ENCODE measurements at places on chromosomes 7 and 10. TPM values are rescaled to one million over a fixed set of nuclear protein-coding genes. Genes with fewer than 3 reads are reported as not detected.

Gene SPDYE2B
- not detected for total RNA-seq

GRCh38 chr7:43645699-43646226 is 62.9 kb downstream of the STK17A start:
- H3K27ac ChIP-seq: no peak overlapping the region
- DNase-seq: no peak
- H3K4me1 ChIP-seq: peaks cover 39% of the 10 kb centered on the region
- H3K36me3 ChIP-seq: peaks cover 30% of the 10 kb centered on the region
- H3K4me3 ChIP-seq: no peak overlapping the region

GRCh38 chr7:42445691-42446090 is 208.7 kb upstream of the GLI3 start:
- H3K27me3 ChIP-seq: no peaks in the 10 kb centered on the region
- no peaks in the 10 kb centered on the region for H3K4me1 ChIP-seq
- H3K4me3 ChIP-seq: no peak overlapping the region

Gene FGFBP3
- total RNA-seq: 1.2 TPM
